DMS 273 treated with DMSO at 0.1 percent for 48 hours (cell line): ENCODE measurements at places on chromosomes 5 and 9.

GRCh38 chr9:113602126-113603047 lies 138.9 kb downstream of the RGS3 start:
- peak; percentile 93 for DNase-seq

DNA sequence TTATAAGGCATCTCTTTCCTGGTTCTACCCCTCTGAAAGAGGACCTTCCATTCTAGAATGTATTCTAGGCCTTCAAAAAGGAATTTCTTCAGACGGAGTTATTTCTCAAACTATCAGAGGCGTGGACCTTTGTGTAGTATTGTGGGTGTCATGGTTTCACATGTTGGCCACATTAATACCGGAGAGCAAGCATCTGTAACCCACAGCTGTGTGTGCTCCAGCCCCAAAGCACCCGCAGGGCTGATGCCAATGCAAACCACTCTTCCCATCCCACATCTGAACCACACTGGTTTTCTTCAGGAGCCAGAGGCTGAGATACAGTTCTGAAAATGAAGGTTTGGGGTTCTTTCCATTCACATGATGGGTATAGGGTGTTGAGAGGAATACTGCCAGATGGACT lies 127.1 kb downstream of the BNC2 start:
- DNase-seq: no peak

DNA sequence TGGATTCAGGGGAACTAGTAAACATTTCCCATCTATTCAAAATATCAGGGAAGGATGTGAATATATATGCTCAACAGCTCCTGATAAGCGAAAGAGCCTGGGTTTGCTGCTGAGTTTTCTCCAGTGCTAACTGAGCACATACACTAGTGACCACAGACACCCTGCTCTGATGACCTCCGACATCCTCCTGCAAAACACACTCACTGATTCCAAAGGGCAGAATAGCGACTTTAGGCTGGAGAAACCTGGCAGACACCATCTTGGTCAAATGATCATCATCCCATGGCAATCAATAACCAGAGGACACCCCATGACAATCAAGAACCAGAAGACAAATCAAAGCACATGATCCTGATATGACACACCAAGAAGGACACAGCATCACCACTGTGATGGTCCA lies 9.2 kb upstream of the GADD45G start:
- no peak for DNase-seq

DNA sequence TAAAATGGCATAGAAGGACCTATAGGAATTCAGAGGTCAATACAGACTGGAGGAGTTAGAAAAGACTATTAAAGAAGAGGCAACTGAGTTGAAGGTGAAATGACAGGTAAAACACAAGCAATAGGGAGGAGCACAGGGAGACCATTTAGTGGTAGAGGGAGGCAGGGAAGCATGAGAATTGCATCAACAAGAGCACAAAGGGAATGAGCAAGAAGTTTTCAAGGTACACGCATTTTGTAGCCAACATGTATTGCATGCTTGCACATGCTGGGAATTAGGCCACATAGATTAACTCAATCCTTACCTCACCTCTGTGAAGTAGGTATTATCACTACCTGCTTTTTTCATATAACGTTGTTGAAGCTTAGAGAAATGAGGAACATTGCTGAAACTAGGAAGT lies 42.3 kb downstream of the PLPP1 start:
- DNase-seq: no peak
